ENCODE measurements at places on chromosomes 12 and 14.

- DNase-seq, result no peak
Measured at GRCh38 chr12:64876388-64877071, 52.1 kb downstream of the TBC1D30 start.

- no peak for DNase-seq
Measured at GRCh38 chr12:26188127-26188526, 7.2 kb upstream of the SSPN start.

DNA sequence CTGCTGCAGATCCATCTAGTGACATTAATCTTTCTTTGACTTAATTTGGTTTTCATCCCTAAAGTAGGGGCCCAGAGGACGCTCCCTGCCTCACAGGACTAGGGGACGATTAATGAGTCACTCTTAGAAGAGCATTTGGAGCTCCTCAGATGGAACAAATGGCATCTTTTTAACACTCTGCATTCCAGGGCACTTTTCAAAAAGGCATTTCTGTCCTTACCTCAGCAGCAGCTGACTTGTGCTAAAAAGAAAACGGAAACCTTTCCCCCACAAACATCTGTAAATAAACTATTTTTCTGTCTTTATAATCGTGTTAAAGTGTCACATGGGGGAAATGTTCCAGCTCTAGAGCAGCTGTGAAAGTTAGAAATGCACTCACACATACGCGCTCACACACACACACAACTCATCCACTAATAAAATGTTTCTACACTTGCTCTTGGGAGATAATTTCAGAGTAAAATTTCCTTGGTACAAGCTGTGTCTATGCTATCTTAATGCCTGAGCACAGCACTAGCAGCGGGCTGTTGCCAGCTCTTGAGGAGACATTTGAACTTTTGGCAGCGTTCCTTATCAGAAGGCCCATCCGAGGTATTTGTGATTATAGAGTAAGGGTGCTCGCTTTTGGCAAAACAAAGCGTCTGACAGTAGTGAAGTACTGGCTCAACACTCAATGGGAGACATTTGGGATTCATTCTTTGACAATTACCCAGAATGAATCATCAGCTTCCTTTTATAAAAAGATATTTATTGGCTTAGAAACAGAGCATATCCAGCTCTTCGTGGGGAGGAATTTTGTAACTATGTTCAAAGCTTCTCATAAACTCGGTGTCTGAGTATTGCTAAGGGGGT lies 141.3 kb downstream of the PLXNC1 start:
- DNase-seq, result no peak

GRCh38 chr12:80321653-80322052 lies 122.4 kb upstream of the PTPRQ start:
- no peak for DNase-seq

- no peak for DNase-seq
Measured at GRCh38 chr12:75457191-75457590, 23.4 kb upstream of the GLIPR1 start.

- no peak for DNase-seq
Measured at GRCh38 chr14:106201376-106201775, 675.0 kb downstream of the TMEM121 start.

DNA sequence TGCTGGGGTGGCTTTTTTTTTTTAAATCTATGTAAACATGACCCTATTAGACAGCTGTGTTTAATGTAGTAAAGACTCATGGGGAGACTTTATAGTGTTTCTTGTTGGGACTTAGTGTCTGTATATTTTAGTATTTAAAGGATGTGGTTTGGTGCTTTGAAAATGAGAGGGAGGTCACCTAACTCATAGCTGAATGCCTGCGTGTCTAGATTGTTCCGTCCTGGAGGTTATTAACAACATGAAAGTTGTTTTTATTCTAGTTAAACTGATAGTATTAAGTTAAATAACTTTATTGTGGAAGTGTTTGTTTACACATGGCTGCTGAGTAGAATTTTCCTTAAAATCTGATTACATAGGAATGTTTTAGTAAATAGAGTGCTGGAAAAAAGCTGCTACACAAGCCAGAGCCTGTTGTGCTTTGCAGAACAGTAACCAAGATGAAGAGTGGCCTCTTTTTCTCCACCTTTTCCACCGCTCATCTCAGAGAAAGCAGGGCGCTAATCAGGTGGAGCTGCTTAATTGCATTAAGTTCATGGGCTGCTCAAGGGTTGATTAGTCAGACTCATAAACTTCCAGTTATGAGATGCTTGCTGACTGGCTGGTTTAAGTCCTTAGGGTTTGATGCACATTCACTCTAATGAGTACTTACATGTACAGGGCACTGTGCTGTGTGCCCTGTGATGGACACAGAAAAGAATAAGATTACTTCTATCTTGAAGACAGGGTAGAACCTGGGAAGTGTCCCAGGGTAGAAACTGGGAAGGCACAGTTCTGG lies 62.7 kb downstream of the FBXO34 start:
- DNase-seq, result no peak

DNA sequence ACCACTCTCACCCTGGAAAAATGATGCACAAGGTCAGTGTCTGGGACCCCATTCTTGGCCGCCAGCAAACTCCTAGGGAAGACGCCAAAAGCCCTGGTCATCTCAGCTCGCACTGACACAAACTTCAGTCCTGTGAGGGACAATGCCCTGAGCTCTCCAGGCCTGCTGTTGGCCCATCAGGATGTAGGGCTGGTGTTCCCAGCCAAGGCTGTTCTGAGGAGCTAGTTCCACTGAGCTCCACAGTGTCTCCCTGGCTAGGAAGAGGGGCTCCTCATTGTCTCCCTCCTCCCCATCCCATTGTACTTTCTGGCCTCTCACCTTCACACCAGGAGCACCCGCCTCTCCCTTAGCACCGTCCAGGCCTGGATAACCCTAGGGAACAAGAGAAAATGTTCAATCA lies 10.8 kb downstream of the COL2A1 start:
- DNase-seq, result no peak

DNA sequence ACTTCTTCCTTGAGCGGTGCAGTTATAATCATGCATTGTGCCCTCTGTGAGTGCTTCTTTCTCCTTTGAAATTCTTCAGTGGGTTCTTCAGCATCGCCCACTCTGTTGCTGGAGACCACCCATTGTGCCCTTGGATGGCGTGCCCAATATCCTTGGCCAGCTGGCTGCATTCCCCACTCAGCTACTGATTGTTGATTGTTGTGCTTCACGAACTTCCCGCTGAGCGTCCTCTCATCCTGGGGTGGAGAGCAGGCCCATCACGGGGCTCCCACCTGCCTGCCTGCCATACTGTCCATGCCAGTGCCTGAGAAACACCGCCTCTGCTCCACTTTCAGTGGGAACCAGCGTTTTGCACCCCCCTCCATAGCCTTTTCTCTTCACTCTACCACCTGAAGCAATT lies 8.6 kb upstream of the SSTR1 start:
- DNase-seq, result no peak

GRCh38 chr12:14601692-14602478 lies 34.2 kb upstream of the PLBD1 start:
- no peak for DNase-seq

GRCh38 chr12:49673446-49674317 lies 33.5 kb downstream of the FMNL3 start:
- no peak for DNase-seq

DNA sequence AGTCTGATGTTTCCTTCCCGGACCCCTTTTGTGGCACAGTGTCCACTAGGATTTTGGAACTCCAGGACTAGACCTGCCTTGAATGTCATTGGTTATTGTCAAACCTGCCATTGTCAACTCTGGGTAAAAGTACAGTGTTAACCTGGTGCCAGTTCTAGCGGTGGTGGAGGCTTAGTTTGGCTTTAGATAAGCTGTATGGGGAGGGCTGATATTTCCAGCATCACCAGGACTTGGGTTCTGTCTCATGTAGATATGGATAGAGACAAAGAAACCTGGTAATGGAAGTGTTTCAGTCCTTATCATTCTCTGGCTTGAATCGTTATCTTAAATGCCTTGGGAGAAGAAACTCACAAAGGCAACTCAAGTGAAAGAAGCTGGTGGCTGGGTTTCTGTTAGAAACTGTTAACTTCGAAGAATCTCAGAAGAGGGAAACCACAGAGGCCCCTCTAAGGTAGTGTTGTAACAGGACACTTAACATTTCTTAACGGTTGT lies 10.6 kb downstream of the CHST11 start:
- DNase-seq, result no peak

DNA sequence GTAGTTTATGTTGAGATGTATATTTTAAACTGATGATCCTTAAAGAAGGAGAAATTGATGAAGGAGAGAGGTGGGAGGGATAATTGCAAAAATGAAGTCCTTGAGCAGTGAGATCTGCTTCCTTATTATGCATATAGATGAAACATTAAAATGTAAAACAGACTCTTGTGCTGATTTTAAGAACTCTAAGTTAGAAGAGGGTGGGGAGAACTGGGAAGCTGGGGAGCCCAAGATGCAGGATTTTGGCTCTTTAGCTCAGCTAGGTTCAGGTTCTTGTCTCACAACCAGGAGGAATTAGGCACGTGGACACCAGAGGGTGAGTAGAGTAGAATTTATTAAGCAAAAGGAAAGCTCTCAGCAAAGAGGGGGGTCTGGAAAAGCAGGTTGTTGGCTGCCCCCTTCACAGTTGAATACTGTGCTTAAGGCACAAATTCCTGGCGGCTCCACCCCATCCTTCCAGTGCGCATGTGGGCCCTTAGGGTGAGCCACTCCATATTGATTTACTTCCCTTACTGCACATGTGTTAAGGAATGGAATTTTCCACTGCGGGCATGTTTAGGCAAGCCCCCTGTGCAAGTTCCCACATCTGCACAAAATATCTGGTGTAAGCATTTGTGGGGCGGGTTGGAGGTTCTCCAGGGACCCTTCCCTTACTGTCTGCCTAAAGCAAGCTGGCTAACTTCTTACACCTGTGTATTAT lies 141.9 kb downstream of the BICD1 start:
- DNase-seq, result no peak

GRCh38 chr12:124356221-124356620 lies 61.3 kb downstream of the RFLNA start:
- DNase-seq, result no peak

DNA sequence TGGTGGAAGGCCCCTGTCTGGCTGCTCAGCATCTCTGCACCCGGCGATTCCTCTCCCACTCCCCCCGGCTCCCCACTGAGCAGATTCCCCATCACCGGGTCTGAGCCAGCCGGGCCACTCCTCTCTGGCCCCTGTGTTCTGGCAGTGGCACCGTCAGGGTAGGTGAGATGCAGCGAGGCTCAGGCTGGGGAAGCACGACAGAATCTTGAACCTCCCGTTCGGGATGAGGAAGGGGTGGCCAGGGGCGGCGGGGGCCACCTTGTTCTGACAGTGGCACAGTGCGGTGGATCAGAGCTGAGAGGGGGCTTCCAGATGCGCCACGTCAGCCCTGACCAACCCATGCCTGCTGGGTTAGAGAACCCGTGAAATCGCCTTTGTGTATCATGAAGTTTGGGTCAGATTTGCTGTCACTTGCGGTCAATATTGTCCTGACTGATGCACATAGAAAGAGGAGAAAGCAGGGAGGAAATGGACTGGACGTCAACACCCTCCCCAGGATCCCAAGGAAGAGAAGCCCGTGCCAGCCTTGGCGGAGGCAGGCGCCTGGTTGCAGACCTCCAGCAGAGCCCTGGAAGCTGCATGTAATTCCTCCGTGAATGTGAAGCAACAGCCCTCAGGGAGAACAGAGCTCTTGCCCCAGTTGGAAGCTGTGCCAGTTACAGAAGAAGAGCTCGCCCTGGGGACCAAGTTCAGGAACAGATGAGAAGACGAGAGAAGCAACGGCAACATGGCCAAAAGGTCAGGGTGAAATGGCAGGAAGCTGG lies 137.1 kb upstream of the SFSWAP start:
- DNase-seq, result no peak

GRCh38 chr12:113465808-113466453 lies 5.7 kb downstream of the LHX5 start:
- DNase-seq, result no peak

DNA sequence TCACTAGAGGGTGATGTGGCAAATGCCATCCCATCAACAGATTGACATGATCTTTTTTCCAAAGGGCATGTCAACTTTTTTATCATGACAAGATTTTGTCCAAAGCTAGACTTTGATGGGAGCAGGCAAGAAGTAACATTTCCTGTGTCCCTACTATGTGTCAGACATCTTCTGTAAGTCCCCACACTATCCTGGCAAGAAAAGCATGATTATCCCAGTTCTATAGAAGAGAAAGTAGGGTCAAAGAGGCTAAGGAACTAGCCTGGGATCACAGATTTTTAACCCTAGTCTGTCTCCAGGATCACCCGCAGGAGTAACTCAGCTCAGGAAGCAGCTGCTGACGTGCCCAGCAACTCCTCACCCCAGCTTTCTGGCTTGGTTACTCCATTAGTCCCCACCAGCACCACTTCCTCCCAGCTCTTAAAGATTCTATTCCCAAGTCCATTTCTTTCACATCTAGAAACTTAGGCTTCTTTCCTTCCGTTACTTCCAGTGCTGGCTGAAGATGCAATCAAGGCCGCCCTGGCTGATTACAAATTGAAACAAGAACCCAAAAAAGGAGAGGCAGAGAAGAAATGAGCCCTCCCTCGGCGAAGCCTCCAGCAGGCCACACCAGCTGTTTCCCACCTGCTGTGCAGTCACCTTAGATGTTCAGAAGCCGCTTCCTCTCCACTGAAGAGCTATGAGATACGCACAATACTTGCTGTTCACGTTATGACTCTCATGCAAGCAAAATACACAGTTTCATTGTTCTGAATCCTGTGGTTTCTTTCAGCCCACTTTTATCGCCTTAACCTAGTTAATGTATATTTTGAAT lies 6.2 kb downstream of the ISCU start:
- DNase-seq, result peak; percentile 37

DNA sequence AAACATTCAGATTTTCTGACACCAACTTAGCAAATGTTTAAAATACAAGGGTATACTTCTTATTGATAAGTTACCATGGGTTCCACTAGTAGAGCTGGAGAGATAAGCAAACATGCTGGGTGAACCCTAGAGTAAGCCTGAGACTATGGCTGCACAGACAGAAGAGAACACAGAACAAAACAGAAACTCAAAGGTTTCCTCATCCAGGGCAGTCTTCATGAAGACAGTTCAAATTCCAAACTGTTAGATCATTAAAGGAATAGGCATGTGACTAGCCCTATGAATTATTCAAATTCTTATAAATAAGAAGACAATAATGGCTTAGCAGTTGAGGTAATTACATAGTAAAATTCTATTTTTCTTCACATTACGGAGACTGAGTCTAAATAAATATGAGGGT lies 28.1 kb downstream of the BTBD7 start:
- no peak for DNase-seq

DNA sequence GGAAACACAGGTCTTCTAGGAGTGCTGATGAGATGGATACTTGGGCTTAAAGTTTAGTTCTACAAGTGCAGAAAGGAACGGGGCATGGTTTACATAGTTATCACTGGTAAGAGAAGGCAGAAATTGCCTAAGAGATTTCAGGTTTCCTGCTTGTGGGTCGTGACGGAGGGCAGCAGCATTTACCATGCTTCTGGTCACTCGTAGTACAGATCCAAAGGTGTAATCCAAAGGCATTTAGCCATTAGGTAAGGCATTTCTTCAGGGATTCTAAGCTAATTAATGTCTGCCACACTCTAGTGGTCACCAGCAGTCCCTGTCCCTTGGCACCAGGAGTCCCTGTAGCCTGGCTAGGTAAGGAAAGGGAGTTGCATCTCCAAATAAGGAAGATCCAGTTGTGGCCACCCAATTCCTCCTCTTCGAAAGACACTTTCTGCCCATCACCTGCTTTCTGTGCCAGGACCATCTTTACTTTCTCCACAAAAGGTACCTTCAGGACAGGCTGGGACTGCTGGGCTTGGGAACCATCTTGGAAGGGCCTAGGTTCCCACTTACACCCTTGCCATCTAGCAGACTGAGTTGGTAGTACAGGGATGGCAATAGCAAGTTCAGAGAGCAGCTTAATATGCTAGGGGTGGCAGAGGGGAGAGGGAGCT lies 1.5 kb downstream of the GSTZ1 start:
- no peak for DNase-seq

- no peak for DNase-seq
Measured at GRCh38 chr14:89143595-89143994, 273.4 kb downstream of the FOXN3 start.

GRCh38 chr12:55720071-55720564 lies at the start of gene RDH5:
RDH5 (plus strand) TSS chr12:55720393; CDS start chr12:55721185, 792 bp downstream.
- no peak for DNase-seq
